ENCODE measurements at places on chromosomes 4 and X. TPM values are rescaled to one million over a fixed set of nuclear protein-coding genes. Genes with fewer than 3 reads are reported as not detected.
A peak's percentile ranks its signal among the peaks of the same experiment; 100 is the strongest.

Gene HDAC8
- polyA plus RNA-seq, result 22.9 TPM

GRCh38 chr4:3405176-3405575, 36.6 kb upstream of the HGFAC start:
- DNase-seq, result no peak
- H3K36me3 ChIP-seq, result no peaks in the 10 kb centered on the region
- H3K4me3 ChIP-seq, result no peak overlapping the region
- no peaks in the 10 kb centered on the region for H3K27me3 ChIP-seq

DNA sequence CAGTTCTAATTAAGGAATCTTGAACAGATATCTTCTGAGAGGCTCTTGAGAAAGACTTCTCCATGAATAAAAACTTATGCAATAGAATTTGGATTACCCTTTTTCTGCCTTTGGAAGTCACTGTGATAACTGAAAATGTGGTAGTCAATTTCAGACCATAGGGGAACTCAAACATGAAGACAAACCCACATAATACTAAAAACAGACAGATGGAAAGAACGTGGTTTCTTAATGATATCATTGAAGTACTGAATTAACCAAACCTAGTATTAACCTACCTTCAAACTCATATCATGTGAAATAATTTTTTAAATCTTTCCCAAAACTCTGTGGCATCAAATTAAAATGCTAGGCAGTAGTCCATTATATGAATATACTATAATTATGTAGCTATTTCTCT, 153.5 kb downstream of the CAMK2D start:
- H3K27me3 ChIP-seq, result no peaks in the 10 kb centered on the region
- no peak for DNase-seq
- H3K36me3 ChIP-seq, result no peaks in the 10 kb centered on the region
- H3K4me1 ChIP-seq, result no peaks in the 10 kb centered on the region
- no peak overlapping the region for H3K27ac ChIP-seq

DNA sequence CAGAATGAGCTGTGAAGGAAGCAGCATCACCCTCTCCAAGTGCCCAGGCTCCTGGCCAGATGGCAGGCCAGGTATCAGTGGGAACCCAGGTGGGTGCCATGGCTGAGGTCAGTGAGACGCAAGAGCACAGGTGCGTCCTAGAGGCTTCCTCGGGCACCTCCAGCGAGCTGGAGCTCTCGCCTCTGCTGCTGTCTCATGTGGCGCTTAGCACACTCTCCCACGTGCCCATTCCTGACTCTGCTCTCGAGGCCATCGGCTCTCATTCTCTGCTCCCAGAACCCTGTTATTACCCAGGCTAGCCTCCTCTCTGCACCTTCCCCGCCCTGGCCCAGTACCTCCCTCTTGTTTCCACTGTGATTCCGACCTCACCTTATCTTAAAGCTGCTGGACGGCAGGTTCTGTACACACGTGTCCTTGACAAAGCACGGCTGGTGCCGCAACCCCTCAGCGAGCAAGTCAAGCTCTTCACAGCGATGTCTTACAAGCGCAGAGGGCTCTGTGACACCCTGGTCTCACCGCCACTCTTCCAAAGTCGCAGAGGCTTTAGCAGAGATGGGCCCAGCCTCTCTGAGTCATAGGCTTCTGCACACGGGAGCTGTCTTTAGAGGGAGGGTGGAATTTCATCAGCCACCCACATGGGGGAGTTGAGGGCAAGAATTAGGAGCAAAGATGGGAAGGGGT, 15.4 kb upstream of the MSANTD1 start:
- no peak overlapping the region for H3K4me3 ChIP-seq
- no peaks in the 10 kb centered on the region for H3K4me1 ChIP-seq
- peak overlapping the region; percentile 14 for H3K27ac ChIP-seq
- DNase-seq, result no peak
- H3K36me3 ChIP-seq, result peaks cover 96% of the 10 kb centered on the region

- no peak overlapping the region for H3K27ac ChIP-seq
- H3K4me1 ChIP-seq, result peaks cover 59% of the 10 kb centered on the region
- DNase-seq, result peak; percentile 96
Measured at GRCh38 chr4:83561381-83561780, 25.5 kb downstream of the GPAT3 start.
